ENCODE measurements at places on chromosomes 12 and 14.

DNA sequence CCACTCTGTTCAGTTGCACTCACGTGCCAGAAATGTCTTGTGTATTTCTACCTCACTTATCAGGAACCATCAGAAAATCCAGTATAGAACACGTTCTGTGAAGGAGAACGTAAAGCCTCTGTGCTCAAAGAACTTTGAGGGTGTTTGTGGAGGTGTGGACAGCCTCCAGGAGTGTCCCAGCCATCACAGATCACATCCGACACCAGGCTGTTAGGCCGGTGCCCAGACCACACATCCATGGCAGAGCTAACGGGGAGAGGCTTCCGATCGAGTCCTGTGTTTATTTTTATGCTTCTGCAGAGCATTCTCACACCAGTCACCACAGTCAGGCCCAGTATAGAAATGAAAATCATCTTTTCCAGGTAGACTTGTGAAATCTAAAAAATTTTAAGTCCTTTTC is 53.6 kb downstream of the TPCN1 start:
- DNase-seq, result no peak

- peak; percentile 46 for DNase-seq
Observed at GRCh38 chr12:58171914-58172313, 230.5 kb downstream of the ATP23 start.

GRCh38 chr12:109968801-109969200 is 27.4 kb downstream of the GIT2 start:
- no peak for DNase-seq

- peak; percentile 22 for DNase-seq
Observed at GRCh38 chr14:26820138-26820537, 222.3 kb upstream of the NOVA1 start.

- peak; percentile 28 for DNase-seq
Observed at GRCh38 chr12:69240631-69240995, 1.2 kb downstream of the CPSF6 start.

DNA sequence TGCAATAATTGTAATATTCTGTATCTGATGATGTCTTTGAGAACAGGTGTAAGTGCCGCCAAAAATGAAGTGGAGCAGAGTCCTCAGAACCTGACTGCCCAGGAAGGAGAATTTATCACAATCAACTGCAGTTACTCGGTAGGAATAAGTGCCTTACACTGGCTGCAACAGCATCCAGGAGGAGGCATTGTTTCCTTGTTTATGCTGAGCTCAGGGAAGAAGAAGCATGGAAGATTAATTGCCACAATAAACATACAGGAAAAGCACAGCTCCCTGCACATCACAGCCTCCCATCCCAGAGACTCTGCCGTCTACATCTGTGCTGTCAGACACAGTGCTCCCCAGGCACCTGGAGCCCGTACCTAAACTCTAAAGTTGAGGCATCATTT is 268.7 kb downstream of the DAD1 start:
- DNase-seq, result no peak

DNA sequence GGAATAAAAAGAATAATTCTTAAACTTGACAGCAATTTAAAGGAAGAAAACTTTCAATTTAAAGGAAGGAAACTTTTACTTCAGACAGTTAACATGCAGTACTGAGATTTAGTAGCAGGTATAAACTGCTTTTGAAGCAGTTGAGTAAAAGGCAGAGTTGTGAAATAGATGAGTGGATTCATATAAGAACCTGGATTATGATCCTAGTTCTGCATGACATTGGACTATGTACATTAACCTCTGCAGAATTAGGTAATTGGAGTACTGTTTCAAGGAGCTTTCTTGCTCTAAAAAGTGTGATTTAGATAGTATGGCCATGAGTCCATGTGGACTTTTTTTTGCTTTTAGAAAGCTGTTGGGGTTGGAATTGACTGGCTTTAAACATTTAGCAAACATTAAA is 29.7 kb downstream of the ATP2A2 start:
- peak; percentile 45 for DNase-seq

GRCh38 chr14:97395068-97395467 is 597.9 kb downstream of the VRK1 start:
- DNase-seq, result no peak

GRCh38 chr12:66071549-66071948 is 59.0 kb downstream of the LLPH start:
- no peak for DNase-seq

DNA sequence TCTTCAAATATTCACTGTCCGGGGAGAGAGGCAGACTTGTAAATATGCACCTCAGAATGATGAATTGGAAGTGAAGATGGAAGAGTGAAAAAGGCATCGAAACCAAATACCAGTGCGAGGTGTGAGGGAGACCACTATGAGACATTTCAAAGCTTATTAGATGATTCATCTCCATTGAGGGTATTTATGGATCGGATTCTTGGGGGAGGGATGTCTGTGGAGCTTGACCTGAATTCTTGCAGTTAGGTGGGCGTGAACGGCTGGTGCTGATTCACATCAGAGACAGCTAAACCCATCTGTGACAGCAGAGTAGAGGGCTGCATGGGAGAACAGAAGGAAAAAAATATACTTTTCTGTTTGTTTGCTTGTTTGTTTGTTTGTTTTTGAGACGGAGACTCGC is 677.2 kb downstream of the AACS start:
- no peak for DNase-seq

DNA sequence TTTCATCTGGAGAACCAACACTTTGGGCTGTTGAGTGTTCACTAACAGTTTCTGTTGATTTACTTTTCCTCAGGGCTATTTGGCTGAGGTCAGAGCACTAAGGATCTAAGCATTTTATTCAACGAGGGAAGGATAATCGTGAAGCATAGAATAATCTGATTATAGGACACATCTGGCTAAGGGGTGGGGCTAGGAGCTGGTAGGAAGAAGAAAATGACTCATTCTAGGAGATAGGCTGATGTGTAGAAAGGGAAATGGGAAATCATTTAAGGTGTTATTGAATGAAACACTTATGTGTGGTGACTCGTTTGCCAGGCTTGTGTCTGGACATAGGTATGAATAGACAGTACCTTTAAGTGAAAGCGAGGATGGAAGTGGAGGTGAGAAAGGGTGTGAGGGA is 167.2 kb downstream of the ETNK1 start:
- DNase-seq, result no peak

DNA sequence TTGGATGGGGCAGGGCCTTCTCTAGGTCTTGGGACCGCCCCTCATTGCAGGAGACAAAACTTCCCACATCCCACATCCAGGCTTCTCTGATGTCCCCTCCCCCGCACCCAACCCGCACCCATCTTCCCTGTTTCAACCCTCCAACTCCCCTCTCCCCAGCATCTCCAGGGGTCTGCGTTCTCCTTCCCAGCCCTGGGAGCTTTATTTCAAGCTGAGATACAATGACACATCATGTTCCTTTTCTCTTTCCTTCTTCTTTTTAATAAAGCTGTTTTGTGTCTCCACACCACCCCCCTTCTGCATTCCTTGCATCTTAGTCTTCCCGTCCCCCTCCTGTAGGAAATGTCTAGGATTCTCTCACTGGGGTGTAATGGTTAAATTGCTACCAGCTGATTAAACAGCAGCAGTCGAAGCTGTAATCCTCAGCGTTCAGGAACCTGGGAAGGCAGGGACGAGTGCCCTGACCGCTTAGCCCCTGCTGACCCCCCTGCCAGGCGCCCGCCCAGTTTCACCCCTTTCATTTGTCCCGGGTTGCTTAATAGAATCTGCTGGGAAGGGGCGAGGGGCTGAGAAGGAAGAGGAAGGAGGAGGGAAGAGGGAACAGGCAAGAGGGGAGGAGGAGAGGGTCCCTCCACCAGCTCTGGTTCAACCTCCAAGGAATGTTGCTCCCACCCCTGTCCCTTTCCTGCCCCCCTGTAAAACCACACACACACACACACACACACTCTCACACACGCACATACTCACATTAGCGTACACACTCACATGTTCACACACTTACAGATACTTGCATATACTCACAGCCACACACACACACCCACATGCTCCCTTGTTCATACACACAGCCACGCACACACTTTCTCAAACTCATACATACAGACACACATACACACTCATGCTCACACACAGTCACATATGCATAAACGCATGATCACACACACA is 104.5 kb upstream of the MED13L start:
- DNase-seq, result peak; percentile 93

- DNase-seq, result no peak
Observed at GRCh38 chr12:7395950-7396349, 48.0 kb downstream of the CD163L1 start.

DNA sequence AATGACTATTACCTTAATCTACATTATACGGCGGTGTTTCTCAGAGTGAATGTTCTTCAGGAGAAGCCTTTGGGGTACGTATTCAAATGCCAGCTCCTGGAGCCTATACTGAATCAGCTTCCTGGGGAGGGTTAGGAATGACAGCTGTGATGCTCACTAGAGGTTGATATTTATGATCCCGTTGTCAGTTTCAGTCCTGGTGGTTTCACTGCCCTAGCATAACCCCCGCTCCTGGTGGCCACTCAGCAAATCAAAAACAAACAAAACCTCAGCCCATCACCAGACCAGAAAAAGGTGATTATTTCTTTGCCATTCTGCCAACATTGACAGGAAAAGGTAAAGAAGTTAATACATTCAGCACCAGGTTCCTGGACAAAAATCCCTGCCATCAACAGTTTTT is 136.5 kb upstream of the CRY1 start:
- no peak for DNase-seq

GRCh38 chr12:107339932-107340331 is 246.6 kb upstream of the CRY1 start:
- no peak for DNase-seq

- DNase-seq, result no peak
Observed at GRCh38 chr14:20583908-20584307, 3.9 kb downstream of the RNASE11 start.

DNA sequence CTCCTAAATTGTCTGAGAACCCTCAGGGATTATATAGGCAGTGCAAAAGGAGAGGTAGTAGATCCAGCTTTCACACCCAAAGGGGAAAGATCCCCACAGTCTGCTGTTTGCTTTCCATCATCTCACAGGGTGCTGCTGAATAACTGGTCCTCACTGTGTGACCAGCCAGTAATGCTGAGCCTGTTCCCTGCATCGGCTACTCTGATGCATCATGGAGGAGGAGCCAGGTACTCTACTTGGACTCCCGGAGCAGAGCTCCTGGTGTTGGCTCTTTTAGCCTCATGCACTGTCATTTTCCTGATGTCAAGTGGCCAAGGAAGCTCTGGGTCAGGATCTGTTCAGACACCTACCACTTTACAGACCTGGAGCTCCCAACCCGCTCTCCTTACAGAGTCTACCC is 127.4 kb upstream of the ATF1 start:
- DNase-seq, result no peak
